ENCODE measurements at places on chromosomes 6 and 20.

GRCh38 chr20:5570452-5570851 lies 179.7 kb upstream of the SHLD1 start:
- DNase-seq: no peak

GRCh38 chr20:20368418-20369249 lies 730 bp downstream of the INSM1 start:
- DNase-seq: no peak

- DNase-seq: no peak
Observed at GRCh38 chr6:45966340-45966739, 49.3 kb downstream of the CLIC5 start.

DNA sequence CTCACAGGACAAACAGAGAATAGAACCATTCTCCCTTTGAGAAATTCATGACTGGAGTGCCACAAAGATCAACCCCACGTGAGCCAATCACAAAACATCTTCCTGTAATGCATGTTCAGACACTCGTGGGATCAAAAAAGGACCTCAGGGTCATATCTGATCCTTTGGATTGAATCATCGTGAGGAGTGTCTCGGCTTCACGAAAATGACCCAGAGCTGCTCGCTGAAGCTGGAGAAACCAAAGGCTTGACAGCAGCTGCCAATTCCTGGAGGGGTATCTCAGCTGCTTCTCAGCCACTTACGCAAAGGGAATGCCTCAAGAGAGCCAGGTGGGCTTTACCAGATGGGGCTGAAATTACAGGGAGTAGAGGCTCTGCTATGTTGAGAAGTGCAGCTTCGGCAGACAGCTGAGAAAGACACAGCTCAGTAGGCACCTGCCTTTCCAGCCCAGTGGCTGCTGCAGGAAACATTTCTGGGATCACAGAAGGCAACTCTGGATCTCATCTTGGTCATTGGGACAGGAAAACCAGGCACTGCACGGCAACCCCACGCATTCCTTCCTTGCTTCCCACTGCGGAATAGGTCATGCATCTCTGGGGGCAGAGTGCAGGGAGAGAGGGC lies 813.1 kb downstream of the KIF16B start:
- no peak for DNase-seq

DNA sequence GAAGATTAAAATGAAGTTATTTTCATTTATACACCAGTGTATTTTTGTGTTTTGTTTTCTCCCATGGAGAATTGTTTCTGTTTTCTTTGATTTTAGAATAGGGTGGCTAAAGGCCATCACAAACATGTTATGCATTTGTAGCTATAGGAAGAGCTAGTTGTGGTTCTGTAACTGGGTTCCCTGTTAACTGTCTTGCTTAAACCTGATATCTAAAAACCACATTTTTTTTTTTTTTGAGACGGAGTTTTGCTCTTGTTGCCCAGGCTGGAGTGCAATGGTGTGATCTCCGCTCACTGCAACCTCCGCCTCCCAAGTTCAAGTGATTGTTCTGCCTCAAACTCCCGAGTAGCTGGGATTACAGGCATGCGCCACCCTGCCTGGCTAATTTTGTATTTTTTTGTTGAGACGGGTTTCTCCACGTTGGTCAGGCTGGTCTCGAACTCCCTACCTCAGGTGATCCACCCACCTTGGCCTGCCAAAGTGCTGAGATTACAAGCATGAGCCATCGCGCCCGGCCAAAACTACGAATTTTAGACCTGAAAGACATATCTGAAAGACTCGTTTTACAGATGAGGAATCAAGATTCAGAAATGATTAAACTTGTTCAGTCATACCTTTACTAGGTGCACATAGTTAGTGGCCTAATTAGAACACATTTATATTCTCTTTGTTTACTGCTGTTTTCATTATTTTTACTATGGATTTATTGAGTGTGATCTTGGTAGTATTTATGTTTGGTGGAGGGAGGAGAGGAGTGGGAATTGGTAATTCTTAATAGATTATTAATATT lies 18.0 kb downstream of the SCAF8 start:
- no peak for DNase-seq

DNA sequence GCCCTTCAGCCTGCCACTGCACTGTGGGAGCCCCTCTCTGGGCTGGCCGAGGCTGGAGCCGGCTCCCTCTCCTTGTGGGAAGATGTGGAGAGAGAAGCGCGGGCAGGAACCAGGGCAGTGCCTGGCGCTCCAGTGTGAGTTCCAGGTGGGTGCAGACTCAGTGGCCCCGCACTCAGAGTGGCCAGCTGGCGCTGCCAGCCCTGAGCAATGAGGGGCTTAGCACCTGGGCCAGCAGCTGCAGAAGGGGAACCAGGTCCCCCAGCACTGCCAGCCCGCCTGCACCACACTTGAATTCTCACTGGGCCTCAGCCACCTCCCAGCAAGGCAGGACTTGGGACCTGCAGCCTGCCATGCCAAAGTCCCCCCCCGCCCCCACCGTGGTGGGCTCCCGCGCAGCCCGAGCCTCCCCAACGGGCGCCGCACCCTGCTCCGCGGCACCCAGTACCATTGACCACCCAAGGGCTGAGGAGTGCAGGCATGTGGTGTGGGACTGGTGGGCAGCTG lies 205.9 kb downstream of the CLVS2 start:
- DNase-seq: no peak

- DNase-seq: no peak
Observed at GRCh38 chr20:42565235-42565995, 624.3 kb downstream of the PTPRT start.

DNA sequence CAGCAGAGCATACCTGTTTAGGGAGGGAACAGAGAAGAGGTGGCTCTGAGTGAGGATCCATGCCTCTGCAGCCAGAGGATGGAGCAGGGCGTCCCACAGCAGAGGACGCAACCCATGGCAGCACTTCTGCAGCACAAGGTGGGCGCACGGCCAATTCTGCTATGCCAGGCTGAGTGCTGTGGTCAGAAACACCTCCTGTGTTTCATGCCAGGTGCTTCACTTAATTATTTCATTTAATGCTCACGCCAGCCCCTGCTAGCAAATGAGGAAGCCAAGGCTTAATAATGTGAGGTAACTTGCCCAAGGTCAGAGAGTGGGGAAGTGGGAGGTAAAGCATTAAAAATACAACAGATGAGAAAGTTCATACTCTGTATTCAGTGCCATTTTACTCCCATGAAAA lies 68.5 kb upstream of the PTGIS start:
- no peak for DNase-seq

GRCh38 chr20:38272398-38272797 lies 11.9 kb upstream of the KIAA1755 start:
- no peak for DNase-seq

DNA sequence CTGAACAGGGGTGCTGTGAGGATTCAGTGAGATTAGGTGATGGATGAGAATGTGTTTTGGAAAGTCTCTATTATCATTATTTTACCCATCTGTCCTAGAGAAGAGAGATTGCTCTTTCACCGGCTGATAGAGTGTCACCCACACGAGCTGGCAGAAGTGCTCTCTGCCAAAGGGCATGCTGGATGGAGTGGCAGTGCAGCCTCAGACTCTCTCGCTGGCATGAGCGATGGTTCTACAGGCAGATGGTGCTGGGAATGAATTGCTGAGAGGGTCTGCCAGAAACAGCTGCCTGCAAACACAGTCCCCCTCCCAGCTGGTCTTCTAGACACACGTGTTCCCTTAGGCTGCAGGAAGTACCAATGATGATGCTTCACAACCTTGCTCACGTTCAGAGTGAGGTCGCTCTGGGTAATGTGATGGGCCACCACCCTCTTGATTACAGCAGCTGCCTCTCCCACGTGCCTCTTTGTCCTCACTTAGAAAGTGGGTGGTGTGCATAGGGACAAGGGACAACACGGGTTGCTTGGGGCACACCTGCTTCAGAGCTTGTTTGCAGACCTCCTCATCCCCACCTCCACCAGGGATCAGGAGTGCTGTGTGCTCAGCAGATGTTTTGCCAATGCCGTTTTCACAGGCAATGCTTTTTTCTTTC lies 84.7 kb downstream of the FOXA2 start:
- DNase-seq: no peak

- no peak for DNase-seq
Observed at GRCh38 chr6:166497087-166497899, 89.2 kb downstream of the RAMACL start.

GRCh38 chr6:11185204-11185842 lies 47.1 kb downstream of the NEDD9 start:
- DNase-seq: no peak

GRCh38 chr6:151548201-151548600 lies 54.4 kb downstream of the CCDC170 start:
- DNase-seq: no peak

- no peak for DNase-seq
Observed at GRCh38 chr6:81614292-81614691, 138.2 kb downstream of the TENT5A start.

DNA sequence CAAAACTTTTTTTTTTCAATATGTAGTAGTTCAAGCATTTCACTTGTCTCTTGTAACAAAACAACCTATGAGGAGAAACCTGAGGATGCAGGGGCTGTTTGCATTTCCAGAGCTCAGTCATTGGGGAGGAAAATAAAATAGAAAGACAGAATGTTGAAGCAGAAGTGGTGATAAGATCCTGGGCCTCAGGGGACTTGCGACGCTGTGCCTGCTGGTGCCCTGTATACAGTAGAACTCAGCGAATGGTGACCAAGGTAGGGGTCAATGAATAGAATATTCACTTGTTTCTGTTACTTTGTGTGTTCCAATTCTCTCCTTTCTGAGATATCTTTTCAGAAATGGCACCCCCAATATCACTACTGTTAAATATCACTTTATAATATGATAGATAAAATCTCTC lies 271.6 kb downstream of the FARS2 start:
- DNase-seq: no peak

DNA sequence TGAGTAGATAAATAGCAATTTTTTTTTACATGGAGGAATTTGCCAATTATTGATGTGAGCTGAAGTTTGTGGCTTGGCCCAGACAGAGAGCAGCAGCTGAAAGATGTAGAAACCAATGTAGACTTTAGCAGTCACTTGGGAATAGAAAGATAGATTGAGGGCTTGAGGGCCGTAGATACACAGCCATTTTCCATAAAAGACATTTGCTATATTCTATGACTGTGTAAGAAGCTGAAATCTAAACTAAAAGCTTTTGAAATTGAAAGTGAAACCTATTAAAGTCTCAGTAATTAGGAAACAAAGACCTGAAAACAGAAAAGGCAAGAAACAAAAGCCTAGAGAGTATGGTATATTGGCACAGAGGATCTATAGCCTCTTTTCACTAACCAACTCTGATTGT lies 332.7 kb downstream of the CENPW start:
- no peak for DNase-seq

GRCh38 chr20:43477619-43478018 lies 19.9 kb downstream of the SRSF6 start:
- DNase-seq: no peak

- DNase-seq: no peak
Observed at GRCh38 chr20:3812259-3812681, 8.1 kb upstream of the AP5S1 start.

DNA sequence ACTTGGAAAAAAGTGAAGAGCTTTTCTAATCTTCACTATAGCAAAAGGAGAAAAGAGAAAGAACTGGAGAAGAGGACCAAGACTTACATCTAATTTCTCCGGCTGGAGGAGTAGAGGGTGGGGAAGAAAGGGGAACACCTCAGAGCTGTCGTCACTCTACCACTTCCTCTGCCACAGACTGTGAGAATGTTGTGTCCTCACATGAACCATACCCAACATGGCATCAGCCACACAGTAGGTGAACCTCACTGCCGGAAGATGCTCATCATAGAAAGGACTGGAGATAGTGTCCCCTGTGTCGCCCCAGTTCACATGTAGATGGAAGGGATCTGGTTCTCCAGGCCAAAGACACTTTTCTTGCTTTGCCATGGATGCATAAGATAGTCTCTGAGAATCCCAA lies 604.4 kb upstream of the NOX3 start:
- no peak for DNase-seq

GRCh38 chr6:22590423-22590822 lies 21.1 kb downstream of the HDGFL1 start:
- DNase-seq: no peak

- no peak for DNase-seq
Observed at GRCh38 chr6:159996087-159996622, 27.3 kb downstream of the IGF2R start.

- DNase-seq: no peak
Observed at GRCh38 chr6:56486681-56487080, 156.0 kb downstream of the DST start.

DNA sequence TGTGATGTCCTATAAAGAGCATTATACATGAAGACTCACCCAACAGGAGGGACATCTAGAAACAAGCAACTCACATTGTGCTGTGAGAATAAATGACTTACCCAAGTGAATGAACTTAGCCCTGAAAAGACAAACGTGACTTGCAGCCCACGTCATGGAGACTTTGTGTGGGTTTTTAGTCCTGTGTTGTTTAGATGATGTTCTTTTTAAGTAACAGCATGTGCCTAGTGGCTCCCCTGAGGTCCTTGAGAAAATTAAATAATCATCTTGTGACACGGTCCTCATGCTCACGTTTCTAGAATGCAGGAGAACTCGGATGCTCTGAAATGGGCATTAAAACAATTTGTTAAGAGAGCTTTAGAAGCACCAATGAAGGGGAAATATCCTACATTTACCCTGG lies 165.1 kb downstream of the SASH1 start:
- no peak for DNase-seq

DNA sequence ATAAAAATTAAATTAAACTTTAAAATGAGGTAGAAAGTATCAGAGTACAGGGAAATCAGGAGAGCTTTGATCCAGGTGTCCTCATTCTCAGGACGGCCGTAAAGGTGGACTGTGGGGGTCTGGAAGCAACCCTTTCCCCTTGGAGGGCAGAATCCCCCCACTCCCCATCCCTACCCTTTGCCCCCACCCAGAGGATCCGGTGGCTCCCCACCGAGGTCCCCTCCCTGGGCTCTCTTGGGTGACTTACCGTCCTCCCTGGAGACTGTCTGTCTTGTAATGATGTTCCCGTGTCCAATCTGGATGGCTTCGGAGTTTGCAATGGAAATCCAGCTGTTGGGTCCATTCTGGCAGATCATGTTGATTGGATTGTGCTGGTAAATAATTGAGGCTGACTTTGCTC lies 7.3 kb downstream of the ZBP1 start:
- no peak for DNase-seq

GRCh38 chr6:168575346-168576098 lies 134.5 kb downstream of the SMOC2 start:
- no peak for DNase-seq

DNA sequence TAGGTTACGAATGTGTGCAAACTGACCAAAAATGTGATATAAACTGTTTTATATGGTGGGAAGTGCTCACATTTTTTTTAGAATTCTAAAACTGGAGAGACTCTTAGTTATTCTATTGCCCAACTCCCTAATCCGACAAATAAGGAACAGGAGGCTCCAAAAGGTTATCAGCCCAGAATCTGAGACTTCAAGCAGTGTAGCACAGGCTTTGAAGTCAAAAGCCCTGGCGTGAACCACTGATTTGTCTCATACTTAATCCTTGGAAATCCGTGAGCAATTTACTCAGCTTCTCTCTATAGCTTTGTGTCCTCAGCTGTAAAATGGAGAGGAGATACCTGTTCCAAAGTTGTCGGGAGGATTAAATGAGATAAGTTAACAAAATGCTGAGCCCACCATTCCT lies 368.8 kb upstream of the SASH1 start:
- DNase-seq: no peak

GRCh38 chr6:150349546-150349945 lies 19.3 kb upstream of the IYD start:
- DNase-seq: no peak

All from central memory CD8-positive, alpha-beta T cell (primary cell).